ENCODE measurements at places on chromosomes 13 and 19. TPM values are rescaled to one million over a fixed set of nuclear protein-coding genes. Genes with fewer than 3 reads are reported as not detected.

Gene ATP12A
- not detected for total RNA-seq

Gene KLK12
- not detected for total RNA-seq

Gene PDX1
- not detected for total RNA-seq

Gene CFD
- total RNA-seq, result 18.9 TPM

Gene CGB8
- total RNA-seq, result 2.5 TPM

Gene SLC8A2
- total RNA-seq, result 0.20 TPM

Gene SIGLEC11
- 0.13 TPM for total RNA-seq

Gene ZNF805
- total RNA-seq, result 2.0 TPM

Gene CD37
- total RNA-seq, result not detected

Gene FPR2
- total RNA-seq, result not detected

Gene ZFP28
- 3.6 TPM for total RNA-seq

Gene GRIK5
- total RNA-seq, result 0.48 TPM

Gene ZNF846
- 1.3 TPM for total RNA-seq

Measured in A549 treated with Hydrocortisone at 1 μM for 4 hours (cell line).